Right atrium auricular region (tissue), 2 donors: ENCODE measurements at places on chromosomes 11 and 22.
A peak's percentile ranks its signal among the peaks of the same experiment; 100 is the strongest.

GRCh38 chr11:115345840-115346239 lies 158.4 kb downstream of the CADM1 start:
- no peaks in the 10 kb centered on the region for H3K27me3 ChIP-seq
- no peak overlapping the region for H3K4me3 ChIP-seq
- no peak for DNase-seq
- H3K36me3 ChIP-seq: no peaks in the 10 kb centered on the region
- no peaks in the 10 kb centered on the region for H3K4me1 ChIP-seq
- H3K27ac ChIP-seq: no peak overlapping the region

GRCh38 chr11:35079611-35080010 lies 59.4 kb upstream of the CD44 start:
- no peaks in the 10 kb centered on the region for H3K27me3 ChIP-seq
- H3K4me1 ChIP-seq: no peaks in the 10 kb centered on the region
- no peak overlapping the region for H3K4me3 ChIP-seq
- no peak overlapping the region for H3K27ac ChIP-seq
- no peak for DNase-seq

DNA sequence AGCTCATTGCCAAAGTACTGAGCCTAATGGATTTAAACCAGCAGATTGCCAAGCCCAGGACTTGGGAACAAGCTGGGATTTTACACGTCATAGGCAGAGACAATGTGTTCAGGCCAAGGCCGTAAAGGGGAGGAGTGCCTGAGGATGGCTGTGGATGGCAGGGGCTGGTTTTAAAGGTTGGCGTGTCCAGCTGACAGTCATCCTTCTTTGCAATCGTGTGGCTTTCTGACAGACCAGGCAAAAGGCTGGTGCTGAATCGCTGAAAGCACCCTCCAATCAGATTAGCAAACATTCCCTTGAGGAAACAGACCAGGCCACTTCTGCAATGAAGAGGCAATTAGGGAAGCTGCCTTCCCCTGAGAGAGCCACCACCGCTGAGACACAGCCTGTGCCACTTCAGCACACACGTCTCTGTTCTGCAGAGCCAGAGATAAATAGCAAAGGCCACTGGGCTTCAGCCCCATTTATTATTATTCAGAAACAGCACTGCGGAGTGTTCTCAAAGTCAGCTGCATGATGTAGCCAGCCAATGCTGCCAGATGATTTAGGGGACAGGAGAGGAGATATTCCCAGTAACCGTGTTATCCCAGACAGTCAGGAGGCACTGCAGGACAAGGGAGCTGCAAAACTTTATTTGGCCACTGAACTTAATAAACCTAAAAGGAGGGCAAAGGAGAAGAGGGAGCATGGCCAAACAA lies 54.2 kb upstream of the CSNK2A3 start:
- H3K36me3 ChIP-seq: no peaks in the 10 kb centered on the region
- no peaks in the 10 kb centered on the region for H3K27me3 ChIP-seq
- peak overlapping the region; percentile 83 for H3K27ac ChIP-seq
- H3K4me3 ChIP-seq: no peak overlapping the region
- peak; percentile 64 for DNase-seq
- H3K4me1 ChIP-seq: no peaks in the 10 kb centered on the region

- H3K36me3 ChIP-seq: no peaks in the 10 kb centered on the region
- H3K27me3 ChIP-seq: no peaks in the 10 kb centered on the region
These were observed 12.8 kb downstream of the TNRC6B start for GRCh38 chr22:40190501-40190900.

DNA sequence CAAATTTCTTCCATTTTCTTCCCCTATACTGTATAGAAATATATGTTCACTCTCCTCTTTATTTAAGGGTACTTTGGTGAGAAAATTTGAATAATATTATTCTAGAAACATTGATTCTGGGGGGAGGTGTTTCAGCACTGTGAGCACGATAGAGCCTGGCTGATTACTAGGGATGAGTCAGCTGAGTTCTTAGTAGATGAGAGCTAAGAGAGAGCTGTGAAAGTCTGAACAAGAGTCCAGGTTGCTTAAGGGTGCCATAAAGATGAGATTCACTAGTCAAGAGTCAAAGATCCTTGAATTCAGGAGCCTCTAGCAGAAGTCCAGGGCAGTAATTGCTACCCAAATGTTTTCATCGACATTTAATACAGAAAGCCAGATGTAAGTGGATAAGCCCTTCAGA lies 756.6 kb upstream of the API5 start:
- no peaks in the 10 kb centered on the region for H3K27me3 ChIP-seq
- H3K4me3 ChIP-seq: no peak overlapping the region
- no peaks in the 10 kb centered on the region for H3K4me1 ChIP-seq
- H3K27ac ChIP-seq: no peak overlapping the region
